ENCODE measurements at places on chromosomes 13 and 19. TPM values are rescaled to one million over a fixed set of nuclear protein-coding genes. Genes with fewer than 3 reads are reported as not detected.

FLT3LG gene
- 1.4 TPM for total RNA-seq

KLC3 gene
- total RNA-seq, result 0.43 TPM

TMEM238 gene
- 0.22 TPM for total RNA-seq

SEMA6B gene
- total RNA-seq, result 41.9 TPM

ELAVL3 gene
- total RNA-seq, result not detected

MEIOSIN gene
- not detected for total RNA-seq

VSTM2B gene
- total RNA-seq, result not detected

ERFL gene
- total RNA-seq, result not detected

ZNF559 gene
- 14.2 TPM for total RNA-seq

ANGPTL8 gene
- total RNA-seq, result not detected

CABP5 gene
- total RNA-seq, result not detected

ZNF547 gene
- 2.6 TPM for total RNA-seq

TBC1D17 gene
- total RNA-seq, result 5.2 TPM

SNRPD2 gene
- total RNA-seq, result 414 TPM

TEKTIP1 gene
- total RNA-seq, result not detected

CLEC11A gene
- total RNA-seq, result 1.6 TPM

PEG3 gene
- total RNA-seq, result 0.17 TPM

FLT1 gene
- total RNA-seq, result 20.1 TPM

ZNF850 gene
- total RNA-seq, result 4.6 TPM

NUFIP1 gene
- 2.0 TPM for total RNA-seq

ZNF20 gene
- total RNA-seq, result 2.6 TPM

ZNF578 gene
- 0.54 TPM for total RNA-seq

TNFSF9 gene
- 0.17 TPM for total RNA-seq

AMER2 gene
- total RNA-seq, result not detected

C1QTNF9 gene
- total RNA-seq, result not detected

DNAJC15 gene
- 17.9 TPM for total RNA-seq

SYCN gene
- total RNA-seq, result not detected

KCNJ14 gene
- total RNA-seq, result 0.26 TPM

LSR gene
- 0.34 TPM for total RNA-seq

OCEL1 gene
- total RNA-seq, result 3.5 TPM

CC2D1A gene
- 3.7 TPM for total RNA-seq

IGFLR1 gene
- 0.34 TPM for total RNA-seq

ZNF90 gene
- total RNA-seq, result 0.33 TPM

ZNF577 gene
- total RNA-seq, result 3.1 TPM

TSSK6 gene
- total RNA-seq, result 0.87 TPM

IQCN gene
- 0.22 TPM for total RNA-seq

PLK5 gene
- total RNA-seq, result not detected

ZNF841 gene
- 14.6 TPM for total RNA-seq

KRTDAP gene
- not detected for total RNA-seq

TEAD2 gene
- total RNA-seq, result 61.4 TPM

HIPK4 gene
- total RNA-seq, result under 0.01 TPM

CLEC17A gene
- not detected for total RNA-seq

FARP1 gene
- 17.2 TPM for total RNA-seq

Measured in dermis lymphatic vessel endothelial cell (primary cell).